Activated naive CD4-positive, alpha-beta T cell treated with anti-CD3 and anti-CD28 coated beads, Interleukin-2, amount 50 U/mL, for 72 hours (primary cell): ENCODE measurements at places on chromosomes 5 and 9. TPM values are rescaled to one million over a fixed set of nuclear protein-coding genes. Genes with fewer than 3 reads are reported as not detected.

The PTPA gene
- total RNA-seq, result 93.1 TPM

The TMEFF1 gene
- 0.91 TPM for total RNA-seq

- no peak for DNase-seq
Measured at GRCh38 chr9:33040792-33041431, 15.8 kb downstream of the DNAJA1 start.

DNA sequence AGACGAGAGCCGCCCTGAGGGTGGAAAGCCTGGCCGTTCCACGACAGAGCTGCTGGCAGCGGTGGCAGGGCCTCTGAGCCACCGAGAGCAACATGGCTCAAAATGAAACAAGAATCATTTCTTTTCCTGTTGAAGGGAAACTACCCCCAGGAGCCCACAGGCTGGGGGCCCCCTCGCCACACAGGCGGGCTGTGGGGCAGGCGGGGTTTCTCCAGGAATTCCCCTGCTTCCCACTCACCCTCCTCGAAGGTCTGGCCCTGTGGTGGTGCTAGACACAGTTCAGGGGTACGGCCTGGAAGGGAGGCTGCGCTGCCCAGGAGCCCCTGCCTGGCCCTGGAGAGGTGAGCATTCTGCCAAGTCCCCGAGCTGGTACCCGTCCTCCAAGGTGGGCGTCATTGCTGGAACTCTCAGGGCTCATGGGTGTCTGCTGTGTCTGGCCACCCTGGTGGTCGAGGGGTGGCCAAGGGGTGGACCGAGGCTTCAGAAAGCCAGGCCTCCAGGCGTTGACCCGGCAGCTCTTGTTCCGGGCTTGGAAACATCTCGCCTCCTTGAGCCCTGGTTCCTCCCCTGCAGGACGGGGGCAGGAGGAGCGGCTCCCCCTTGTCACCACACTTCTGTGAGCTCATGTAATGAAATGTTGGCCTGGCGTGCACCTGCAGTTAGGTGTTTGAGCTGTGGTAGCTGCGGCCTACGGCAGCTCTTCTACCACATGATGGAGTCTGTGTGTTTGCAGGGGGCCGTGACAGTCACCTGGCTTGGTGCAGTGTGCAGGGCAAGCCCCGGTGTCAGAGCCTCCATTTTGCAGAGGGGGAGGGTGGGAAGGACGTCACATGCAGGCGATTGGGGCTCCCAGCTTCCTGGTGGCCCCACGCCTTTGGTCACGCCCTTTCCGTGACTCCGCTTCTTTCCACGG, 65.3 kb downstream of the RXRA start:
- peak; percentile 70 for DNase-seq

GRCh38 chr5:52989781-52990527, 802 bp downstream of the ITGA2 start:
- DNase-seq, result peak; percentile 30
